Activated CD4-positive, alpha-beta T cell treated with anti-CD3 and anti-CD28 coated beads, Interleukin-10, Interleukin-2, amounts not matched to agents 100 ng/mL and 50 ng/mL, durations not matched to agents 16 hours and 8 hours (primary cell): ENCODE measurements at places on chromosomes 5 and 9.

DNA sequence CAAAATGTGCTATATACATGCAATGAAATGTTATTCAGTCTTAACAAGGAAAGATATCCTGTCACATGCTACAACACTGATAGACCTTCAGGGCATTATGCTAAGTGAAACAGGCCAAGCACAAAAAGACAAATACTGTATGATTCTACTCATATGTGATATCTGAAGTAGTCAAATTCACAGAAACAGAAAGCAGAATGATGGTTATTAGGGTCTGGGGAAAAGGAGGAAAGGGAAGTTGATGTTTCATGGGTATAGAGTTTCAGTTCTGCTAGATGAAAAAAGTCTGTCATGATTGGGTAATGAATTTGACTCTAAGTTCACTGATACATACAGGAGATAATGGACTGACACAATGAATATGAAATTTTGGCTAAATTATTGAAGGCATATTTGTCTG is 11.2 kb upstream of the RIC1 start:
- peak; percentile 59 for DNase-seq

GRCh38 chr5:179805529-179806249 is 977 bp downstream of the MGAT4B start:
- peak; percentile 60 for DNase-seq

GRCh38 chr5:36641431-36641830 is 35.0 kb downstream of the SLC1A3 start:
- no peak for DNase-seq

- DNase-seq, result no peak
Observed at GRCh38 chr9:127118597-127119319, 3.7 kb downstream of the ANGPTL2 start.

- DNase-seq, result no peak
Observed at GRCh38 chr5:56962286-56962685, 10.4 kb upstream of the MIER3 start.

DNA sequence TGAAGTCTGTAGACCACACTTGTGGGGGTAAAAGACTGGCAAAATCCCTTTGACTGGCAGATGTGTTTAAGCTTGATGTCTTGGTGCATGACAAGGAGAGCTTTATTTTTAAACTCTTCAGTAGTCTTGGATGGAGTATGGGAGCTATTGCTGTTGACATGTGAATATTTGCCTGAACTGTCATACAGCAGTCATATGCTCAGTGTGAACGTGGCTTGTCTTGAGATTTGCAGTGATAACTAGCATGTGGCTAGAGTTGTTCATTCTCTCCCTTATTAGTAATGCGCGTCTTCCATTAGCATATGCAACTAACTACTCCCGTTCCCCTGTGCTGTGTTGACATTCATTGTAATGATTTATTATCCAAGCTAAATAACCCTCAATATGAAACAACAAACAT is 523.6 kb upstream of the WWC1 start:
- no peak for DNase-seq

- no peak for DNase-seq
Observed at GRCh38 chr9:94156348-94157049, 72.2 kb downstream of the PTPDC1 start.

DNA sequence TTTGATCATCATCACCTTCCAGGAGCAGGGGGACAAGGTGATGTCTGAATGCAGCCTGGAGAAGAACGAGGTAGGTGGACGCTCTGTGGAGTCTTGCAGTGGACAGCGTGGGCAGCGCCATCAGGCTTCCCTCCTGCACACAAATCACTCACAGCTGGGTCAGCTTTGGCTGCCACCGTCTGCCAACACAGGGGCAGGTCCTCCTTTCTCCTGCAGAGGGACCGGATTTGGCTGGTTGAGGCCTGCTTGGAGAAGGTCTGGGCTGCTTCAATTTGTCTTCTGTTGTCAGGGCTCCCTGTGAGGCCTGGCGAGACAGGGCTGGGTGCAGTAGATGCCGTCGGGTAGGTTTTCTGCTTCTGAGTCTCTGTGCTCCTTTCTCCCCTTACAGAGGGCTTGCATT is 180.6 kb downstream of the CACNA1B start:
- no peak for DNase-seq

DNA sequence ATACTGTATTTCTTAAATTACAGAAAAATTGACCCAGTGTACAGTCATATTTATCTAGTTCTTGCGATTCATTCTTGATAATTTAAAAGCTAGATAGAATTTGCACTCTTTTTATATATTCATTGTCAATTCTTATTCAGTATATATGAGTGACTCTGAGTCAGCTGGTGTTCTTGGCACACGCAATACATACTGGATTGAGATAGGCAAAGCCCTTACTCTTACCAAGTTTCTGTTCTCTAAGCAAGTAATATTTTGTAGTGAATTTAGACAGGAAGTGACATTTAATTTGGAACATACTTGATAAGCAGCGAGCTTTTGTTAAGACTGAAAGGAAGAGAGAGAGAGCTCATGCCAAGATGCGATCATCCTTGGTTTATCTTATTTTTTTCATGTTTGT is 57.7 kb downstream of the GPBP1 start:
- DNase-seq, result no peak

GRCh38 chr5:173741729-173742431 is 125.4 kb upstream of the BOD1 start:
- no peak for DNase-seq

- DNase-seq, result peak; percentile 56
Observed at GRCh38 chr9:109411069-109411761, 86.9 kb downstream of the PTPN3 start.

DNA sequence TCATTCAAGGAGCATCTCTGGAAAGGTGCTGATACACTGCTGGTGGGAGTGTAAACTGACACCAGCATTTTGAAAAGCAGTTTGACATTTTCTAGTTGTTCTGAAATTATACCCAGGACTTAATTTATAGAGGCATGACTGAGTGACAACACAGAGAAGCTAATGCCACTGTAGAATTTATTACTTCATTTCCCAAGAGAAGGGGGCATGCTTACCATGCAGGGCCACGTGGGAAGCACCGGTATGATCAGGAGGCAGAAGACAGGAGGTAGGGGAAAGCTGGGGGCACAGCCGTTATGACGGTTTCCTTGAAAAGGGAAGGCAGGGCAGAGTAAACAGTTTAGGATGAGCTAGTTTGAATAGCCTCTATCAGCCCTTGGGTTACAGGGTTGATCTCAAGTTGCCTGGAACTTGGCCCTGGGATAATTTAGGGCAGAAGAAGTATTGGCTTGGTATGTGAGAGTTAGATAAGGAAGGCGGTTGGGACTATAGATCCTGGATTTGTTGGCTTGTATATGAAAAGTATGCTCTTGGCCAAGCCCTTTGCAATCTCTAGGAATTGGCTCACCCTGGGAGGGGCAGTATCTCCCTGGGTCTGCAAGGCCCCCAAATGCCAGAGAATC is 305.7 kb downstream of the ENC1 start:
- DNase-seq, result no peak

DNA sequence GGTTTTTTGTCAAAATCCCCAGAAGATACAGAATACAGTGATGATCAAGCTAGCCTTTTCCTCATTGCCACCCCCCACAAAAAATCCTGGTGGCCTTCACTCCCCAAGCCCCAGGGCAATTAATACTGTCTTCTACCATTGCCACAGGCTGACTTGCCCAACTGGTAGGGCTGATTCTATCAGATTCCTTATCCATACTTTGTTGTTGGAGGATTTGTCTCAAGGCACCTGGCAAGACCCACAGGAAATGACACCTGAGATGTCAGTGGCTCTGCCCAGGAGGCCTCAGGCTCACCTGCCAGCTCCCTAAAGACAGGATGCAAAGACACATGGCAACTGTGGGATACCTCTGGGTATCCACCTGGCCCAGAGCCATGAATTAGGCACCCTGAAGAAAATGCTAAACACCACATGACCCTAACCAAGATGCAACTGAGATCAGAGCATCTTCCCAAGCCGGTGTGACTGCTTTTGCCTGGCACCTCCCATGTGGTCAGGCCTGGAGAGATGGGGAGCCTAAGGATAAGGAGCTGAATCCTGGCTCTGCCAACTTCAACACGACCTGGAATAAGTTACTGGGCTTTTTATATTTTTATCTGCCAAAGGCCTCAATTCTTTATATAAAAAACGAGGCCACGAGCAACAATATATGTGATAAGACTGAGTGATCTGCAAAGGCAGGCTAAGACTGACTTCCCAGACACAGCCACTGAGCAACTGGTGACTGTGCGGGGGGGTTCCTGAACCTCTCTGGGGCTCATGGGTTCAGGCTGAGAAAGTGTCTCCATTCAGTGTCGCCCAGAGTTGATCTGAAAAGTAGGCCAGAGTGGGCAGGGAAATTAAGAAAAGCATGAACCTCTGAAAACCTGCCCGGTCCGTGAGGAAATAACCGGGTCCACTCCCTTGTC is 944 bp downstream of the ATOX1 start:
- no peak for DNase-seq

DNA sequence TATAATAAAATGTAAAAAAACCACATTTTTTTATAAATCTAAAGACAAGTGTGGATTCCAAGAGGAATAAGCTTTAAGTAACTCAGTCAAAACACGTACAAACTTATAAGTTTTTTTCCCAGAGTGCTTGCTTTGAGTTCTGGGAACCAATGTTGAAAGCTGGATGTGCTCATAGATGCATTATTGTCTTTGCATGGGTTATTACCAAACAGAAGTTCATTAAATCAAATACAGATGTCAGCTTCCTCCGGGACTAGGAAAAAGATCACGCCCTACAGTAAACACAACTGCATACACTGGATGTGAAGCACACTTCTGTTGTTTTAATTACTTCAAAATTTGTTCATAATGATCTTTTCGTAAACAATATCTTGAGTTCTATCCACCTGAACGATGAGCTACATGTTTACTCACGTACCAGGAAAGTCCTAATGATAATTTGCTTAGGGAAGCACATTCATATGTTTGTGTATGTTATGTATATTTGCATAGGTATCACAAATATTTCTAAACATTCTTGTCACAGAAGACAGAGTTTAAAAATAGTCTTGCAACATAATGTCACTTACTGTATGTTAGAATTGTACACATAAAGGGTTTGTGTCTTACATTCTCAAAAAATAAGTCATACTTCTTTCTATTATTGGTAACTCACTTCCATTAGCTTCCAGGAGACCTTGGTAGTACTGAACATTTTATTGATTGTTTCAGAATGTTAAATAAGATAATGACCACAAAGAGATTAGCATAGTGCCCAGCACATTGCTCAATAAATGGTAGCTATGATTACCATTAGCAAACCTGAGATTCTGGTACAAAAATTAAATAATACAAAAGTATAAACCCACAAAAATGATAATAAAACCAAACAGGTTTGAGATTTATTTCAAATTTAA is 427.4 kb downstream of the CETN3 start:
- DNase-seq, result no peak

DNA sequence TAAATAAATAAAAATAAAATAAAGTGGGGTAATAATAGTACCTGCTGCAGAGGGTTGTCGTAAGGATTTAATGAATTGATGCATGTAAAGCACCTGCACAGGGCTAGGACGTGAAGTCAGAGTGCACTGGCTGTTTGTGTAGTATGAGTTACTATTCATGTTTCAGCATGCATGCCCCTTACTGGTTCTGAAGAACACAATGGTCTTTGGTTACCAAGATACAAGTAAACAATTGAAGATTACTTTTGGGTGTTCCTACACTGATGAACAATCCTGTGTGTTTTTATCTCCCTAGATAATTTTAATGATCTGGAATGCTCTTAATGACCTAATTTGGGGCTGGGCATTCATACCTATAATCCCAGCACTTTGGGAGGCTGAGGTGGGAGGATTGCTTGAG is 23.2 kb upstream of the PRRC2B start:
- DNase-seq, result no peak

DNA sequence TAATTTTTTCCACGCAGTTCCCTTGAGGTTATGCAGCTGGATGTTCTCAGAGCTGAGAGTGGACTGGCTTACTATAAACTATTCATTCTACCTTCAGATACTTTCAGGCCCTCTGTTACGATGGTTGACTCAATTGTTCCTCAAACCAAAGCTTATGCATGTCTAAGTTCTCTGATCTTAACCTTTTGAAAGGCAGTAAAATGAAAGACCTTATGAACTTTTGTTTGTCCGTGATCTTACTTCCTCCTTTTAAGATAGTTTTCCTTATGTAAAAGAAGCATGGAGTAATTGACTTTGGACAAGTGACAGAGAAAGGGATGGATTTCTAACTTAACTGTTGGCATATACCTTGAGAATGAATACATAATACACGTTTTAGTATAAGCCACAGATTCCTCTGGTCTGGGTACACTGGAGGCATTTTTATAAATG is 575.7 kb downstream of the PDE4D start:
- no peak for DNase-seq

DNA sequence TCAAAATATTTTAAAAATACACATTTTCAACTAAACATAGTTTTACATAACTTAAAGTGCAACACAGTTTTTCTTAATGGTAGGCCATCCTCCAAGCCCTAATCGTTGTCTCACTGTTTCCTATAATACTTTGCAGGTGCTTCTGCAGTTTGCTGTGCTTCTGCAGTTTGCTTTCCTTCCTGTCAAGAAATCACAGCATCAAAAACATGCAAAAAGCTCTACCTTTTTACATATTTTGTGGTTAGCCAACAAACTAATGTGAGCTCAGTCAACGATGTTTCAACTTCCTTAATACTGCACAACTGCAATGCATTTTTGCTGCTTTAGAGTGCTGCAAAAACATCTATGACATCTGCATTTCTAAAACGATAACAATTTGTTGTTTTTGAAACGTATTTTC is 25.2 kb downstream of the EMB start:
- DNase-seq, result peak; percentile 50

DNA sequence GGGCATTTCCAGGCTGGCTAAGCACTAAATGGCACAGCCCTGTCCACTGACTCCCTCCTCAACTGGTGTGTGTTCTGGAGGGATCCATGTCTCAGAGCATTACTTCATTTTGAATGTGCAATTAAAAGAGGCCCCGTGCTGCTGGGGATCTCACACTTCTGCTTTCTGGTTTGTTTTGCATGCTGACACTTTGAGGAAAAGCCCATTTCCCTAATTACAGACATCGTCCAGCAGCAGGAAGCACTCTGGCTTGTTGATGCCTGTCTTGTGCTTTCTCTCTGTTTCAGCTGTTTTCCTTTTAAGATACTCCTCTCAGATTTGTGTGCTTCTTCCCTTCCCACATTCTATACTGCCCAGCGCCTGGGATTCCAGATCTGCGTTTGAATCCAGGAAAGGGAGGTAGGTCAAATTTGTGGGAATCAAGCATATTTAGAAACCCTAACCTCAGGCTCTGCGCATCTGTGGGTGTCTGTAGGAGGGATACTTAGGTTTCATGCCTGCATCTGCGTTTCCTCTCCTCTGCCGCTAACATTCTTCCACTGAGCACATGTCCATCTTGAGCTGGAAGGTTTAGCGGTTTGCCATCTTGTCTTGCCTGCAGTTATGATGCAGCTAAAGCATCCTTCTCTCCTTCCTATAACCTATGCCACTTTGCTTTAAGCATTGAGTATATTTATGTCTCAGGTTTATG is 25.7 kb downstream of the SYK start:
- no peak for DNase-seq

DNA sequence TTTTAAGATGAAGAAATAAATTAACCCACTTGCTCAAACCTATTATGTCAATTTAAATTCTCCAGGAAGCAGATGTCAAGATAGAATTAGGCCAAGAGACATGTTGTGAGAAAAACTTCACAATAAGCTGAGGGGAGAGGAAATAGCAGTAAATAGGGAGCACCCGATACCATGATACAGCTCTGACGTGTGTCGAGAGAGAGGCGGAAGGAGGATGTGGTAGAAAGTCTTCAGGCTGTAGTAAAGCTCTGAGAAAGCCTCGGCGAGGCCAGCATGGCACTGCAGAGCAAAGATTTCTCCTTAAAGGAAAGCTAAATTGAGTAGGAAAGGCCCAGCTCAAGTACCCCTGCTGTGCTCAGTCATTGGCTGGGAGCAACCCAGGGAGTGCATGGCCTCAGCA is 6.0 kb upstream of the PUM3 start:
- no peak for DNase-seq

- DNase-seq, result no peak
Observed at GRCh38 chr9:93984860-93985259, 29.7 kb upstream of the BARX1 start.
